Uterine smooth muscle cell (primary cell): ENCODE measurements at places on chromosomes 2 and 18. TPM values are rescaled to one million over a fixed set of nuclear protein-coding genes. Genes with fewer than 3 reads are reported as not detected.

The PROM2 gene
- total RNA-seq, result 0.11 and 0.25 TPM in 2 replicates

The SPEG gene
- 38.8 and 60.6 TPM in 2 replicates for total RNA-seq

The RGPD4 gene
- not detected in 2 replicates for total RNA-seq

The ASXL3 gene
- total RNA-seq, result 0.87 and 3.3 TPM in 2 replicates

The XIRP2 gene
- 1.00 and 1.2 TPM in 2 replicates for total RNA-seq

The NGEF gene
- 1.2 and 13.7 TPM in 2 replicates for total RNA-seq

The CLEC4F gene
- total RNA-seq, result not detected in 2 replicates

The UBR3 gene
- total RNA-seq, result 51.0 and 54.5 TPM in 2 replicates

The SCN3A gene
- total RNA-seq, result 0.12 and 0.66 TPM in 2 replicates

The EFEMP1 gene
- 10.8 and 35.9 TPM in 2 replicates for total RNA-seq

The NXPH2 gene
- not detected in 2 replicates for total RNA-seq

The TSGA10 gene
- 3.7 and 5.1 TPM in 2 replicates for total RNA-seq

The COL4A3 gene
- total RNA-seq, result 0.25 and 1.1 TPM in 2 replicates

The UPP2 gene
- not detected in 2 replicates for total RNA-seq

The TLX2 gene
- not detected in 2 replicates for total RNA-seq

The REG3G gene
- total RNA-seq, result not detected in 2 replicates
